ENCODE measurements at places on chromosomes 5 and 9.
A peak's percentile ranks its signal among the peaks of the same experiment; 100 is the strongest.

DNA sequence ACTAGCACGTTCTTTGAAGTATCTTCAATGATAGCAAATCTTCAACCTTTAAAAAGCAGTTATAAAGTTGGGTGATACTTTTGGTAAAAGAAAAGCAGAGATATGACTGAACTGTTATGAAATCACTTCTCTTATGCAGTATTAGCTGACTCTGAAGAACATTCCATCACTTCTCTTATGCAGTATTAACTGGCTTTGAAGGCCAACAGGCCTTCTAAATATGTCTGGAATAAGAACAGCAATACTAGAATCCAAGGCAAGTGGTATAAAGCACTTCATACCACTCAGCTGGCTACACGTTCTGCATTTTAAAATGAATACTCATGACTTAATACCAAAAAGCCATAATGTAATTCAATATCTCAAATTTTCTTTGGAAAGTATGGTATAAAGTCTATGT lies 17.3 kb downstream of the SKIC3 start:
- DNase-seq, result no peak

DNA sequence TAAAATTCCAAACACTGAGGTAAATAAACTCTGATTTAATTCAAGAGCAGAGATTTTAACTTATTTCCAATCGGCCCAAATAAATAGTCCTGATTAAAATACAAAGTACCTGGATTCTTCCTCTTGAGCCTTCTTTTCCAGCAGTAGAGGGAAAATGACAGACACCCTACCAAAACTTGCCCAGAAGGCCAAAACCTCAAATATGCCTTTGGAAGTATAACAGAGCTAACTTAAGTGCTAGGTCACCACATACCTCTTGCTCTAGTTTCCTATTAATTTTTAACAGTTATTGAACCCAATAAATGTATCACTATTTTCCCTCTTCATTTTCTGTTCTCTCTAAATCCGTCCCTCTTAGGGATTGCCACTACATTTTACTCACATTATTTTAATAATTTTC lies 1.4 kb downstream of the BAAT start:
- peak; percentile 50 for DNase-seq

GRCh38 chr5:115409094-115409493 lies 112.6 kb upstream of the CCDC112 start:
- no peak for DNase-seq

GRCh38 chr5:6840136-6840793 lies 127.0 kb downstream of the TENT4A start:
- no peak for DNase-seq

- peak; percentile 18 for DNase-seq
These were observed 30.0 kb upstream of the PSD2 start for GRCh38 chr5:139765409-139766217.

DNA sequence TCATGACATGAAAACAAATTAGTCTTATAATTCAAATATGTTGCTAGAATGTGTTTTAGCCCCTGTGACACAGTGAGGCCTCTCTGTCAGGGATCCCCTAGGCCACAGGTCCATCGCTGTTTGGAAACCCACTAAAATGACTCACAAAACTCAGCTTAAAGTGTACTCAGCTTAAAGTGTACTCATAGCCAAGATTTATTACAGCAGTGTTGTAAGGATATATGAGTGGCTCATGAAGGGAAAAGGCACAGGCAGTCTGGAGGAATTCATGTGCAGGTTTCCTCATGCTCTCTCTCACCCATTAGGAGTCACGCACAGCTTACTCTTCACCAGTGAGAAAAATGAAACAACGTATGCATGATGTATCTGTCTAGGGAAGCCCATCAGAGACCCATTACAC lies 24.4 kb upstream of the TGFBI start:
- peak; percentile 80 for DNase-seq

GRCh38 chr5:19048726-19049125 lies 939.3 kb downstream of the CDH18 start:
- no peak for DNase-seq

GRCh38 chr5:7653046-7653445 lies 197.9 kb downstream of the CFAP90 start:
- DNase-seq, result no peak

DNA sequence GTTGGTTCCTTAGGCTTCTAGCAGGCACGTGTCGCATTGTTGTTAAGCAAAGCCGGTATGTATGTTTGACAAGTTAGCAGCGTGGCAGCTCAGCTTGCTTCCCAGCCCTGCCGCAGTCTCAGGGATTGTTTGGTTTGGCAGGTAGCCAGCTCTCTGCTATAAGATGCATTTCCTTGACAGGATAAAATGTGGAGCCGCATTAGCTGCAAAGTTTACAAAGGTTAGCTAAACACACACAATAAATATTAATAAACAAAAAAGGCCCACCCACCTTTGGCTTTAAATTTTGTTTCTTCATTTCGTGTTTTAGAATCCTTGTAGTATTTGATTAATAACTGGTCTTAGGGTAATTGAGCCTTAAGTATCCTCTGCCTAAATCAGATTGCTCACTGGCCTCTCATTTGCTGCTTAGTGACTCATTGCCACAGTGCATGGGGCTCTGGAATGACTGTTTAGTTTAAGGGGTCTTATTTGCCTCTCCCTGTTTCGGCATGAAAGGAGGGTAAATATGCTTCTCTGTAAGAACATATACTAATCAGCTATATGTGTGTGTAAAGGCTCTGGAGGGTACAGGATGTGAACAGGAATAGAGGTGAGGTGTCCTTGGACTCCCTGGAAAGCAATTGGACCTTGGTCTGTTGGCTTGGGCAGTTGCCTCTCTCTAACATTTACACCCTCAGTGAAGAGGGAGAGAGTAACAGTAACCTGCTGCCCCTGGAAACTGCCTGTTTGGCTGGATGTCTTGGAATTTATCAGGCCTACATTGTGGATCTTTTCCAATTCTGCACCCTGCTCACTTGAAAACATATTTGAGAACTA lies 122.0 kb downstream of the GDNF start:
- peak; percentile 90 for DNase-seq

DNA sequence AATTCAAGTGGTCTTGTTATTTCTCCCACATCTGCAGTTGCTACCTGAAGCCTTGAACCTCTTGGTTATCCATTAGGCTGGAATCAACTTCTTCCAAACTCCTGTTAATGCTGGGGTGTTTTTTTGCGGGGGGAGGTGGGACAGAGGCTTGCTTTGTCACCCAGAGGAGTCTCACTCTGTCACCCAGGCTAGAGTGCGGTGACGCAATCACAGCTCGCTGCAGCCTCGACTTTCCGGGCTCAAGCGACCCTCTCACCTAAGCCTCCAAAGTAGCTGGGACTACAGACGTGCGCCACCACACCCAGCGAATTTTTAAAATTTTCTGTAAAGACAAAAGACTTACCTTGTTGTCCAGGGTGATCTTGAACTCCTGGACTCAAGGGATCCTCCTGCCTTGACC lies 4.4 kb downstream of the SCGB3A1 start:
- DNase-seq, result no peak

DNA sequence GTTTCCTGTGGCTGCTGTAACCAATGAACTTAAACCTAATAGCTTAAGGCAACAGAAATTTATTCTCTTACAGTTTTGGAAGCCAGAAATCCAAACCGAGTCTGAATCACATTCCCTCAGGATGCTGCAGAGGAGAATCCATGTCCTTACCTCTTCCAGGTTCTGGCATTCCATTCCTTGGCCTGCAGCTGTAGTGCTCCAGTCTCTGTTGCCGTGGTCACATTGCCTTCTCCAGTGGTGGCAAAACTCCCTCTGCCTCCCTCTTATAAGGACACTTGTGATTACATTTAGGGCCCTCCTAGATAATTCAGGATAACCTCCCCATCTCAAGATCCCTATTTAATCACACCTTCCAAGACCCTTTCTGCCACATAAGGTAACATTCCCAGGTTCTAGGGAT lies 88.7 kb upstream of the SHB start:
- DNase-seq, result no peak

- DNase-seq, result no peak
These were observed 139.9 kb downstream of the PALM2AKAP2 start for GRCh38 chr9:109919736-109920408.

- DNase-seq, result no peak
These were observed 1.7 kb downstream of the SRD5A1 start for GRCh38 chr5:6634788-6635430.

DNA sequence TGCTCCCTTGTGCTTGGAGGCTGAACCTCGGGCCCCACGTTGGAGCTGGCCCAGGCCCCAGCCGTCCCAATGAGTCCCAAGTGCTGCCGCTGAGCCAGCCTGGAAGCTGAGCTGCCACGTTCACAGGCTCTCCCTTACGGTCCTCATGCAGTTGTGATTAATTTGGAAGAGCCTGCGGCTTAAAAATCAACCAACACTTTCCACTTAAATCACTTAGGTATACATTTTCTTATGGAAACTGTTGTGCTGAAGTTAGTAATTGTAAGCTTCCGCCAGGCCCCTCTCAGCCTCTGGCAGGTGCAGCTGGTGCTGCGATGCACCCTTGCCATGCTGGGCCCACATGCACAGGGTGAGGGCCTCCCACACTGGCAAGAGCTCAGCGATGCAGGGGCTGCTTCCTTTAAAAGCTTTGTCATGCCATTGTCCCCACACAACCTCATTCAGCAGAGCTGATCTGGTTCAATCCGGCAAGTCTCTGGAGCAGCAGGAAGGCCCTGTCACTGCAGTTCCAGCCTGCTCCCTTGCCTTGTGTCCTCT lies 61.0 kb downstream of the IPPK start:
- DNase-seq, result peak; percentile 16

DNA sequence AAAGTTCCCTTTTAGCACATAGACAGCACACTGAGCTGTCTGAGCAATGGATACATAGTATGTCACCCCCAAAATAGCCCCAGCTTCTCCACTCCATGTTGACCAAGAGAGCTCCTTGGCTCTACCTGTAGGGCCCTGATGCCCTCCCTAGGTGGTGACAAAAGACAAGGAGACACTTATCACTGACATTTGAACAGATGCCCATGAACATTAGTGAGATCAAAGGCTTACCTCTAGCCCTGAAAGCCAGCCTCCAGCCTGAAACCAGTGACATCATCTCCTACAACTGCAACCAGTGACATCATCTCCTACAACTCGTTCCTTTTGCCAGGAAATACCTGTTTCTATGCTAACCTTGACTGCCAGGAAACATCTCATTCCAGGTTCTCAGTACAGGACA lies 122.7 kb downstream of the FSTL4 start:
- DNase-seq, result no peak

GRCh38 chr5:15992918-15993317 lies 186.7 kb downstream of the MARCHF11 start:
- DNase-seq, result peak; percentile 74

DNA sequence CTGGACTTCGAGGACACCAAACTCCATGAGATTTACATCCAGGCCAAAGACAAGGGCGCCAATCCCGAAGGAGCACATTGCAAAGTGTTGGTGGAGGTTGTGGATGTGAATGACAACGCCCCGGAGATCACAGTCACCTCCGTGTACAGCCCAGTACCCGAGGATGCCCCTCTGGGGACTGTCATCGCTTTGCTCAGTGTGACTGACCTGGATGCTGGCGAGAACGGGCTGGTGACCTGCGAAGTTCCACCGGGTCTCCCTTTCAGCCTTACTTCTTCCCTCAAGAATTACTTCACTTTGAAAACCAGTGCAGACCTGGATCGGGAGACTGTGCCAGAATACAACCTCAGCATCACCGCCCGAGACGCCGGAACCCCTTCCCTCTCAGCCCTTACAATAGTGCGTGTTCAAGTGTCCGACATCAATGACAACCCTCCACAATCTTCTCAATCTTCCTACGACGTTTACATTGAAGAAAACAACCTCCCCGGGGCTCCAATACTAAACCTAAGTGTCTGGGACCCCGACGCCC lies 1.3 kb downstream of the PCDHGC3 start:
- no peak for DNase-seq

DNA sequence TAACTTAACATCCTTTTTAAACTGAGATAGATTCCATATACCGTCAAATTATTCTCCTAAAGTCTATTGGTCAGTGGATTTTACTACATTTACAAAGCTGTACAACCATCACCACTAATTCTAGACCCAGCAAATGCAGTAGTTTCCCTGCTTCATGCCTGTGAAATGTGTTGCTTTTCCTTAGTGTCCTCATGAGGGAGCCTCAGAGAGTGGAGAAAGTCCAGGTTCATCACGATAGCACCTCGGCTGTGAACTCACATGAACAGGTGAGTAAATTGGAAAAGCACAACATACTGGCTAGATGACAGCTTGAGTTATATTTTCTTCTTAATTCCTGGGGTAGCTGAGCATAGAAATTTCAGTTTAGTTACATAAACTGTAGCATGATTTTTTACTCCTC lies 653.7 kb downstream of the MTRR start:
- DNase-seq, result no peak

GRCh38 chr9:38089387-38090165 lies 20.5 kb upstream of the SHB start:
- DNase-seq, result no peak

GRCh38 chr9:27491154-27491553 lies 32.9 kb upstream of the IFNK start:
- DNase-seq, result no peak

DNA sequence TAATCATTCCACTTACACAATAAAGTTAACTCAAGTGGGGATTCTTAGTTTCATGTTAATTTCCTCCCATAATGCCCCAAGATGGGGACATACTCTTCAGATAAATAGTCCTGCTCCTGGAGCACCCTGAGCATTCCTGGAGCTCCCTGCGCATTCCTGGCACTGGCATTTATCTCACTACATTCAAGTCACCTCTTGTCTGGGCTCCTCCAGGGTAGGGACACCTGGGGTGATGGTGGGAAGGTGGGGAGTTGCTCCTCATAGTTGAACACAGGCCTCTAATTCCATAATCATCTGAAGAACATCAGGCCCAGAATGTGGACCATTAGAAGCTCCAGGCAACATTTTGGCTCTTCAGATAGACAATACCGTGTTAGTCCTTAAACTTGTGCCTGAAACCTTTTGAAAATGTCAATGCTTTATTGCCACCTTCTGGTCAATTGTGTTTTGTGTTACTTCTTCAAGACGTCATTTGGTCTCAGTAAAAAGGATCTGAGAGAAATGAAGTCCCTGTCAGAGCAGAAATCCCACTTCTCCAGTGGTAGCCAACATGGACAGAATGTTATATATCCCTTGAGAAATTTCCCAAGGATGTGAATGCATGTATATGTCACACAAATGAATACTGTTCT lies 14.2 kb upstream of the AGGF1 start:
- peak; percentile 54 for DNase-seq
